ENCODE measurements at places on chromosomes 11 and 22. TPM values are rescaled to one million over a fixed set of nuclear protein-coding genes. Genes with fewer than 3 reads are reported as not detected.

The OR52I1 gene
- total RNA-seq, result not detected

The MPEG1 gene
- total RNA-seq, result not detected

The SLC22A8 gene
- total RNA-seq, result not detected

The OVCH2 gene
- total RNA-seq, result not detected

The ENTHD1 gene
- not detected for total RNA-seq

The TMEM25 gene
- 23.0 TPM for total RNA-seq

The PIM3 gene
- 39.8 TPM for total RNA-seq

The MMP11 gene
- 4.5 TPM for total RNA-seq

The GLYATL1 gene
- 1.3 TPM for total RNA-seq

The SCGB1A1 gene
- total RNA-seq, result not detected

The CLTCL1 gene
- 4.9 TPM for total RNA-seq

The OR51I1 gene
- not detected for total RNA-seq

The TESMIN gene
- 3.4 TPM for total RNA-seq

The FDXACB1 gene
- 3.4 TPM for total RNA-seq

The MS4A6E gene
- total RNA-seq, result not detected

The TIGD3 gene
- total RNA-seq, result not detected

The DEFB131B gene
- total RNA-seq, result not detected

The MPZL3 gene
- total RNA-seq, result 0.34 TPM

The TUG1 gene
- 23.7 TPM for total RNA-seq

The ZNF214 gene
- 0.89 TPM for total RNA-seq

The DMC1 gene
- 2.4 TPM for total RNA-seq
